Endodermal cell (in vitro differentiated cells): ENCODE measurements at places on chromosomes 3 and 15. TPM values are rescaled to one million over a fixed set of nuclear protein-coding genes. Genes with fewer than 3 reads are reported as not detected.

DNA sequence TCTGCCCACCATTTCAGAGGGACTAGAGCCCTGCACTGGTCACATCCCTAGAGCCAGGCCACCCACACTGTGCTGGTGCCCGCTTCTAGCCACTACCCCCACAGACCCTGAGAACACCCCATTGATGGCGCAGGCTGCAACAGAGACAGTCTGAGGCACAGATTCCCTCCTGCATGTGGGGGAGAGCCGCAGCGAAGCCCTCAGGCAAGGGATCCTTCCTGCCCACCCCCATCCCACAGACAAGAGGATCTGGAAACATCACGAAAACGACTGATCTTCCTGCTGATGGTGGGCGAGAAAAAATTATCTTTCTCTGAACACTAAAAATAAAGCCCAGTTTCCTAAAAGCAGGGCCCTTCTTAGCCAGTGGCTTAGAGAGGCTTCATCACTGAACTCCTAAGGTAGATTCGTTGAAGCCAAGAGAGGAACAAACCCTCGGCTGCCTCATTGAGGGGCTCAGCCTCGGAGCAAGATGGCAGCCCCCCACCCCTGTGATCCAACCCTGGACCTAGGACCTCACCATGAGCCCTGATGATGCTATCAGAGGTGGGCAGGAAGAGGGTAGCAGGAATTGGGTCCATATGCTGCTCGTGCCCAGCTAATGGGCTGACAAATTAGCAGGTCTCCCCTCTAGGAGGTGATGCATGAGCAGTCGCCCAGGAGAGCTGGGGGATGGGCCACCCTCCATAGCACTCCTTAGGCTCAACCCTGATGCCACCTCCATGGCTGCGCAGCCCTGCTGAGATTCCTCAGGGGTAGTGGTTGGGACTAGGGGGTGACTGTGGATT is 54.5 kb downstream of the CACNA2D2 start:
- no peak for DNase-seq

DNA sequence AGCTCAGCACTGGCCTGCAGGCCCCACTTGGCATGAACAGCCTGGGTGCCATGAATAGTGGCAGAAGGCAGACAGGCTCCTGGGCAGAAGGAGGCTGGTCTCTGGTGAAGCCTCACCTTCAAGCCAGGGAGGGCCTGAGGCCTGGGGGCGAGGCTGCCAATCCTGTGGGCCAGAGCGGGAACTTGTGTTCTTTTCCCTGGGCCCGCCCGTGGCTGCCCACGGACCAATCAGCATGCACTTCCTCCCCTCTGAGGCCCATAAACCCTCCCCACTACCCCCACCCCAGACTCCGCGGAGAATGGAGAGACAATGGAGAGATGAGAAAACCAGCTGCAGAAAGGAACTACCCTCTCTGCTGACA is 283.8 kb upstream of the ROBO1 start:
- DNase-seq: no peak

DNA sequence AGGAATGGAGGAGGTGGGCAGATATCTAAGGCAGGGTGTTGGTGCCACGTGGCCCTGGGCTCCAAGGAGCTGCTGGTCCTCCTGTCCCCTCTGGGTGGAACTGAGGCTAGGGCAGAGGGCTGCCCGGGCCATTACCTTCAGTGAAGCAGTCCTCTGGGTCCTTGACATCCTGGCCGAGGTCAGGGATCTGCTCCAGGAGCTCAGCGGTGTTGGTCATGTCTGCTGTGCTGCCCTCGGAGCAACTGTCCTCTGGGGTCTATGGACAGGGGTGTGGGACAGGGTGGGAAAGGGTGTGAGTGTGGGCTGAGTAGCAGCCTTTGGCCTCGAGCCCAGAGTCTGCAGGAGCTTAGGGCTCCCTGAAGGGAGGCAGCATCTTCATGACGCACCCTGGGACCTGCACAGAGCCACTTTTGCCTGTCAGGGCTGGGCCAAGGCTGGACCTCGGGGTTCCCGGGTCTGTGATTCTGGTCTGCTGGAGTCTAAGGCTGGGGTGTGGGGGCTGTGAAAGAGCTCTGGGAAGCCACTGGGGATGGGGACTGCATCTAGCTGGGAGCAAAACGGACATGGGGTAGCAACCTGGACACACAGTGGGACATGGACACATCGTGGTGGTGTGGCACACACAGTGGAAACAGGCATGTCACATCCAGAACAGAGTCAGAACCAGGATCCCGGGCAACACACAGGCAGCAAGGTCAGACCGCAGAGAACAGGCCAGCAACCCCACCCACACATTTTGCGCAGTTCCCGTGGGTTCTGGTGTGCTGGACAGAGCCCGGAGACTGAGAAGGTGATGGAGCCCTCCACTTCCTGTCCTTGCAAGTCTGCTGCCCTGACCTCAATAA is 72.7 kb downstream of the SCN5A start:
- DNase-seq: peak; percentile 35

DNA sequence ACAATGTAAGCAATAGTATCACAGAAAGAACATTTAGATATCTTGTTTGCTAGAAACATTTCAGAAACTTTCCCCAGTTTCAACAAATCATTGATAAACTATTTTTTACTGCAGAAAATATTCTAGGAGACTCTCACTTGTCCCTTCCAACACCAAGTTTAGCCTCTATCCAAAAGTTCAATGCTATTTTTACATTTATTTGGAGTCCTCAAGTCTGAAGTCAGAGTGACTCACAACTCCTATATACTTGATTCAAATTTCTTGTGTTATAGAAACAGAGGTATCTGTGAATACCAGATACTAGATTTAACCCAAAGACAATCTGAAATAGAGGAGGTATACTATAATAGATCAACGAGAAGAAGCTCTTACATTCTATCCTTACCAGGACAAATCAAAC is 49.6 kb downstream of the RFX7 start:
- no peak for DNase-seq

- no peak for DNase-seq
Observed at GRCh38 chr3:157231071-157231470, 71.1 kb upstream of the CCNL1 start.

GRCh38 chr3:123611082-123611481 is 26.2 kb upstream of the HACD2 start:
- no peak for DNase-seq

- DNase-seq: no peak
Observed at GRCh38 chr15:62883938-62884479, 158.5 kb upstream of the TPM1 start.

- peak; percentile 84 for DNase-seq
Observed at GRCh38 chr3:132006605-132007204, 28.1 kb downstream of the CPNE4 start.

DNA sequence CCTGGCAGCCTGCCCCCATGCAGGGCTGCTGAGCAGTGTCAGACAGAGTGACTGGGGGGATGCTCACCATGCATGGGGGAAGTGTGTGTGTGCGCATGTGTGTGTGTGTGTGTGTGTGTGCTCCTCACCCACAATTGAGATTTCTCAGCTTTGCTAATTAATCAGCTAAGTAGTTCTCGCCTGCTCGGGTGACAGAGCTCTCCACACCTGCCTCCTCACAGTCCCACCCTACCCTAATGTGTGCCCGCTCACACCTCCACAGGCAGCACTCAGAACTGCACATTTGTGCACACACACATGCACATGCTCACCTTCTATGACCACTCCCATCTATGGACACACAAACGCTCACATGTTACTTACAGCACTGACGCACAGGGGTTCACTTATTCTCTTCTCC is 37.3 kb downstream of the CACNA2D2 start:
- DNase-seq: no peak

- peak; percentile 35 for DNase-seq
Observed at GRCh38 chr15:75727031-75727531, 14.4 kb upstream of the CSPG4 start.

DNA sequence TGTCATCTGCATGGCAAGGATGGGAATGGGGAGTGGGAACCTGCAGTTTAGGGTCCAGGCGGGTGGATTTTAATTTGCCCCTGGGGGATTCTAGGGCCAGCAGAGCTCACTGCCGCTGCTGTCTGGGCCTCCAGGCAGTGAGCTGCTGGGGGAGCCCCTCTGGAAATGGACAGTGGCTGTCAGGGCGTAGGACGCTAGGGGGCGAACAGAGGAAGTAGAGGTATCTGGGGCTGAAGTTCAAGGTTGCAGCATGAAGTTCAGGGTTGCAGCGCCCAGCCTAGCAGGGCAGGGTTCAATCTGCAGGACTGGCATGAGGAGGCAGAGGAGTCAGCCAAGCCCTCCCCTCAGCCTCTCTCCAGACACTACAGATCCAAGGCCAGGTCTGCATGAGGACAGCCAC is 49.5 kb downstream of the APBA2 start:
- DNase-seq: peak; percentile 91

- DNase-seq: peak; percentile 74
Observed at GRCh38 chr15:74240897-74241614, 4.9 kb downstream of the CCDC33 start.

DNA sequence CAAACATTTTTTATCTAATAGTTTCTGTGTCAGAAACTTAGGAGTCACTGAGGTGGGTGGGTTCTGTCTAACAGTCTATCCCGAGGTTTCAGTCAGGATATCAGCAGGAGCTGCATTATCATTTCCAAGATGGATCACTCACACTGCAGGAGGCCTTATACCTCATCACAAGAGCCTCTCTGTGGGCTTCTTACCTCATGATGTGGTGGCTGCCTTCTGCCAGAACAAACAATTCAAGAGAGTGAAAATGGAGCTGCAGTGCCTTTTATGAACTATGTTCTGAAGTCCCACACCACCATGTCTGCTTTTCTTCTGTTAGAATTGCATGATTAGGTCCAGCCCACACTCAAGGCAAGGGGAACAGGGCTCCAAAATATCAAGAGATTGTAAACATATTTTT is 27.9 kb downstream of the RFX7 start:
- peak; percentile 49 for DNase-seq

- no peak for DNase-seq
Observed at GRCh38 chr3:118978393-118978758, 56.3 kb downstream of the IGSF11 start.

GRCh38 chr15:92471288-92471687 is 77.6 kb downstream of the ST8SIA2 start:
- no peak for DNase-seq

- DNase-seq: no peak
Observed at GRCh38 chr15:31799715-31800321, 230.5 kb upstream of the CHRNA7 start.

DNA sequence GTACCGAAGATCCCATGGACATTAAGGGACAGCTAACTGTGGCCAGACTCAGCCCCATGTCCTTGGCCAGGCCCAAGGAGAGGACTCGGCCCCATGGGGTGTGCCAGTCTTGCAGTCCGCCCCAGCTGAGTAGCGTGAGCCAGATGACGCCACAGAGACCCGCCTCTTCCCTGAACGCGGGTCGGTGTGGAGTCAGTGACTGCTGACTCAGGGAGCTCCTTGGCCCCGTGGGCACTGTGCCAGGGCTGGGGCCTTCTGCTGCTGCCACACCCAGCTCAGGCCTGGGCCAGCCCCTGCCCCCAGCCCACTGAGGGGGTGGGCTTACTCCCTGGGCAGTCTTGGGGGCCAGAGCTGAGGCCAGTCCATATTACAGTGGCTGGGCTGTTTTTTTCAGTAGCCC is 52.8 kb downstream of the PLXNA1 start:
- no peak for DNase-seq

GRCh38 chr15:72833561-72833960 is 50.0 kb upstream of the ADPGK start:
- no peak for DNase-seq

GRCh38 chr3:12180218-12180617 is 21.5 kb upstream of the TIMP4 start:
- DNase-seq: no peak

DNA sequence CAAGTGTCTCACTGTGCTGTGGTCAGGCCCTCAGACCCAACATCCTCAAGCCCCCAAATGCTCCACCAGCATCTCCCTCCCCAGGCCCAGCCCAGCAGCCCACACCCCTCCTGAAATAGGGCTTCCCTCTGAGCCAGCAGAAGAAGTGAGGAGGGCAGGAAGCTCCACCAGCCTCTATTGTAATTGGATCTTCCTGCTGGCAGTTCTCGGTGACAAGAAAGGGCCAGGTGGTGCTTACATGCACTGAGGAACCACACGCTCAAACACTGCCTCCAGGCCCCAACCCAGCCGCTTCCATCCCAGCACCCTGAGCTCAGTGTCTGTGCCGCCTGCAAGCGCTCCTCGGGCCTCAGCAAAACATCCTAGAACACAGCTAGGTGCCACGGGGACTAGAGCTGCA is 96.7 kb downstream of the ATP10A start:
- no peak for DNase-seq

DNA sequence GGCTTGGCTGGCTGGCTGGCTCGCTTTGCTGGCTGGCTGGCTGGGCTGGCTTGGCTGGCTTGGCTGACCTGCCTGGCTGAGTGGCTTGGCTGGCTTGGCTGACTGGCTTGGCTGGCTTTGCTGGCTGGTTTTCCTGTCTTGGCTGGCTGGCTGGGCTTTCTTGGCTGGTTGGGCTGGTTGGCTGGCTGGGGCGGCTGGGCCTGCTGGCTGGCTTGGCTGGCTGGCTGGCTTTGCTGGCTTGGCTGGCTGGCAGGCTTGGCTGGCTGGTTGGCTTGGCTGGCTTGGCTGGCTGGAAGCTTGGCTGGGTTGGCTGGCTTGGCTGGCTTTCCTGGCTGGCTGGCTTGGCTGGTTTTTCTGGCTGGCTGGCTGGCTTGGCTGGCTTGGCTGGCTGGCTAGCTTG is 435.6 kb downstream of the GOLGA6L6 start:
- DNase-seq: no peak

DNA sequence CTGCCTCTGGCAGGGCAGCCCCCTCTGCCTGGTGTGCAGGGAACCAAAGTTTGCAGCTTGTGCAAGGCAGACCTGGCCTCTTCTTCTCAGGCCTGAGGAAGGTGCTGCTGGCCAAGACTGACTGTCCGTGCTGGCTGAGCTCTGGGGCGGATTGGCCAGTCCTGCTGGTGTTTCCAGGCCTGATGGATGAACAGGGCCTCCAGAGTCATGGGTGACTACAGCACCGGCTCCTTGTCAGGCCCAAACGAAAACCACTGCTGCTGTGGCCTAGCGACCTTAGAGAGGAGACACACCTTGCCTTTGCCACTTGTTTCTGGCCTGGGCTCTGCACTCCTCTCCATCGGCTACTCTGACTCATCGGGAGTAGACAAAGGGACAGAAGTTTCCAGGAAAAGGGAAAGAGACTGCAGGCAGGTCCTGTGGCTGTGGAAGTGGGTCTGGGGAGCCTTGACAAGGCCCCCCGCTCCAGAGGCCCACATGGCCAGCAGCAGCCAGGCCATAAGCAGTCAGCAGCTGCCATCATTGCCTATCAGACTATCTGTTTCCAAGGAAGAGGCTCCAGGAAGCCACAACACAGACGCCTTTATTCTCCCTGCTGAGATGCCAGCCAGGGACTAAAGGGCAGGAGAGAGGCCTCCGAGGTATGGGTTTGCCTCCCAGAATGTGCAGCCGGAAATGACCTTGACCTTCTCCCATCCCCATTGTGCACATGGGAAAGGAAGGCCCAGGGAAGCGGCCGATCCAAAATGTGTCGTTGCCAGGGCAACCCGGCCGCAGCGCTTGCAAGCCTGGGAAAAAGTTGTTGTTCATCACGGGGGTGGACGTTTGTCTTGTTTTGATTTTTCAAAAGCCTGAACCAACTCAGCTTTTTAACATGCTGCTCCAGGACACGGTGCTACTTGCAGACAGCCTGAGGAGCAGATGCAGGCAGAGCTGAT is 160.5 kb downstream of the CHSY1 start:
- DNase-seq: peak; percentile 43

ACSBG1 gene
- total RNA-seq: 0.27 to 0.86 TPM in 2 of 3 replicates, not detected in the other

CIP2A gene
- 16.9 to 46.6 TPM (median 43.6 TPM) in 3 replicates for total RNA-seq

CELSR3 gene
- 24.7 to 32.3 TPM (median 30.1 TPM) in 3 replicates for total RNA-seq

CGGBP1 gene
- total RNA-seq: 77.8 to 101 TPM (median 96.3 TPM) in 3 replicates

PEX11A gene
- 2.7 and 2.9 TPM in 2 replicates for total RNA-seq

LRRIQ4 gene
- total RNA-seq: 0.11 TPM in 1 of 2 replicates, not detected in the other

SELENOK gene
- total RNA-seq: 47.1 and 51.4 TPM in 2 replicates

GPR156 gene
- 1.1 and 1.4 TPM in 2 replicates for total RNA-seq

TM4SF18 gene
- 0.62 and 0.84 TPM in 2 replicates for total RNA-seq

LEKR1 gene
- 0.50 and 1.0 TPM in 2 replicates for total RNA-seq

C15orf39 gene
- total RNA-seq: 16.3 to 19.2 TPM (median 19.0 TPM) in 3 replicates

ERC2 gene
- 19.4 and 22.8 TPM in 2 replicates for total RNA-seq

SLC24A5 gene
- not detected in 2 replicates for total RNA-seq
